ENCODE measurements at places on chromosomes 11 and 22.

DNA sequence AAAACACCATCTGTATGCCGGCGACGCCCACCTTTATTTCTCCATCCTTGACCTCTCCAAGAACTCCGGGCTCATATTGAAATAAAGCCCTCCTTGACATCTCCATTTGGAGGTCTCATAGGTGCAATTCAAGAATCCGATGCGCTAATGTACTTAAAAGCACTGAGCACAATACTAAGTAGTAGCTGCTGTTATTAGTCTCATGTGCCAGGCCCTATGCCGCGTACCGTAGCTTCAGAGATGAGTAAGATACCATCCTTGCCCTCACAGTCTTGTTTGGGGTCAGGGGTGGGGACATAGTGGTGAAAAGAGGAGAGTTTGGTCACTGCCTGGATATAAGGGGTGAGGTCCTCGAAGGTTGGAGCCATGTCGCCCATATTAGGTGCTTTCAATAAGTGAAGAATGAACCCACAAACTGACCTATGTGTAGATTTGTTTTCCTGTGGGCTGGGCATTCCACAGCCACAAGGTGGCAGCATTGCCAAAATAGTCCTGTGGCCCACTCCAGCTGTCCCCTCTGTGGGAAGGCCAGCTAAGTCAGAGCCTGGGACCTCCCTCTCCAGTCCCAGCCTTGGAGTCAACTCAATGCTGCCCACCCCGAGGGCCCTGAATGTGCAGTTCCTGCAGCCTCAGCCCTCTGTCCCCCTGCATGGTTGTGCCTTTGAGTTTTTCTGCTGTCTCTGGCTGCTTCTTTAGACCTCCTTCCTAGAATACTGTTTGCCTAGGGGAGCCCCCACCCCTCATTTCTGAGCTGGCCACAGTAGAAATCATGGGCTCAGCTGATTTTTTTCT is 6.5 kb downstream of the DCPS start:
- peak; percentile 84 for DNase-seq

GRCh38 chr22:48369789-48370507 is 1457.7 kb downstream of the BRD1 start:
- no peak for DNase-seq

GRCh38 chr11:134536219-134536618 is 124.2 kb upstream of the B3GAT1 start:
- DNase-seq, result no peak

GRCh38 chr11:70900540-70900939 is 351.8 kb downstream of the SHANK2 start:
- no peak for DNase-seq

- DNase-seq, result peak; percentile 56
These were observed 91.2 kb downstream of the TEAD1 start for GRCh38 chr11:12765428-12765827.

DNA sequence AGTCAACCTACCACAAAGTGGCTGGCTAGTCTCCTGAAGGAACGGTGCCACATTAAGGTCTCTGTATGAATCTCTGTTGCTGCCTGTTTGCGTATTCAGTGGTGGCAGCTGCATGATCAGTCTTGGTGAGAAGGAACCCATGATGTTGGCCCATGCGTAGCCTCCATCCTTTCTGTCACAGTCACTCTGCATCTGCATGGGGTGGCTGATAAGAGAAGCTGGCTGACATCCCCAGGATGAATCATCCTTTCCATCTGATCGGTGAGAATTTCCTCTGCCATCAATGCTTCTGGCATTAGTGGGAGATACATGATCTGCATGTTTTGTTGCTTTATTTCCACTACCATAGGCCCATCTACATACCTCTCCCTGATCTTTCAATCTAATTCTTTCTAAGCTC is 199.0 kb upstream of the NECTIN1 start:
- DNase-seq, result no peak

DNA sequence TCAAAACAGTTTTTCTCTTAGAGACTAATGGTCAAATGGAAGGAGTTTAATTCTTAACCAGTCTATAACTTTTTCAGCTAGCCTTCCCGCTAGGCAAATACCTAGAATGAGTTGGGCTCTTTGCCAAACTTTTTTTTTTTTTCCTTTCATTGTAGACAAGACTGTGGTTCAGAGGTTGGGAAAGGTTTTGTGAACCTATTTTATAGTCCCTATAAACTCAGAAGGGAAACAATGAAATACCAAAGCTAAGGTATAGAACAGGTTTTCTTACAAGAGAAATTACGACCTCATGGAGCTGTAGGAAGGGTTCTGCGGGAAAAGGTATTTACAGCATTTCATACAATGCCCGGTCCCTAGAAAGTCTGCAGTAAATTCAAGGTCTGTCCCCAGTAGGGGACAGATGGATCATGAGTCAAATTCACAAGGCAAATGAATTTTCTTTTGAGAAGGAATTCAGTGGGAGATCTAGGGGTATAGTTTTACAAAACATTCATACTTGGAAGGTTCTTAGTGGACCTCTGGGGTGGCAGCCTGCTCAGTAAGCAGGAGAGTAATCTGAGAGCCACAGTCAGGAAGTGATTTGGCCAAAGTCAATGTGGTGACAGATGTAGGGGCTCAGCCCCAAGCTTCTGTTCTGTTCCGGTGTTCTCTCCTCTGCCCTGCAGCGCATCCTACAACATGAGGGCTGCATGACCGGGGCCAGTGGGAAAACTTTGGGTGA is 146.8 kb downstream of the DBX1 start:
- DNase-seq, result no peak

DNA sequence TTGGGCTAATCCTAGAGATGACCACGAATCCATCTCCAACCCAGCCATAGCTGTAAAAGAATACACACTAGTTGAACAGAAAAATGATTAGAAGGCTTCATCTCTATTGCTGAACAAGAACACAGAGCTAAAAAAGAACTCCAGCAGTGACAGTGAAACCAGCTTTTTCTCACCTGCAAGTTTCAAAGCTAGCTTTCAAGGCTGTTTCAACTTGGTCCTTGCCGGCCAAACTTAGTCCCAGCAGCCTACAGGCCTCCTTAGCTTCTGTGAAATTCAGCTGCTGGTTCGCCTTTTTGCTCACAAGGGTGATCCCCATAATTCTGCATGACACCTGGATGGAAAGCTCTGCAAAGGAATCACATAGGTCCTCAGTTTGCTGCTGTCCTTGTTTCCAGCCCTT is 4.4 kb downstream of the LYVE1 start:
- DNase-seq, result no peak

GRCh38 chr22:21009638-21010425 is 5.1 kb upstream of the P2RX6 start:
- no peak for DNase-seq

DNA sequence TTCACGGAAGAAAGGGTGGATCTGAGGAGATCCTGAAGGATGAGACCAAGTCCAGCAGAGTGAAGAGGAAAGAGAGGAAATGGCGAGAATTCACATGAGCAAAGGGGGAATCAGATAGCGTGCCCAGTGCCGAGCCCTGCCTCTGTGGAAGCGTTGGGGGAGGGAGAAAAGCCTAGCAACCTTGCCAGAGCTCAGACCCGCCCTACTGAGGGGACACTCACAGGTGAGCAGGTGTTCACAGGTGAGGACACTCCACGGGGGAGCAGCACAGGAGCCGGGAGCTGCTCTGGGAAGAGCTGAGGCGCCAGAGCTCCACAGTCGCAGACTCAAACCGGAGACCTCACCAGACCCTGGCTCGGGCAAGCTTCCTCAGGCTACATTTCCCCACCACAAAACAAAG is 56.2 kb downstream of the MICAL3 start:
- DNase-seq, result no peak

GRCh38 chr11:75301601-75302345 is 49.7 kb downstream of the ARRB1 start:
- DNase-seq, result no peak

DNA sequence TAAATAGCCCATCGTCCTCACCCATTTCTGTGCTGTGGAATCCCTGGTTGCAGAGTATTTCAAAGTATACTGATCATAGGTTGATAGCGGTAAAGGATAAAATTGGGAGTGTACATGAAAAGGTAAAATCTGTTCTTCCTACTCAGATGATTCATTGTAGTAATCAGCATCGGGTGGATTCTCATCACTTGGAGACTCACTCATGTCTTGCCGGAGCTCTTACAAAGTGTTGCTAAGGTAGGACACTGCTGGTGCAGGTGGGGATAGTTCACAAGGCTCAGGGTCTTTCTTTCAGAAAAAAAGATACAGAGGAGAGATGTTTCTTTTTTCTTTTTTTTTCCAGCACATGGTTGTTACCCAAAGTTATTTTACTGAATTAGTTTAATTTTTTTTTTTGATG is 84.8 kb downstream of the MTNR1B start:
- no peak for DNase-seq

DNA sequence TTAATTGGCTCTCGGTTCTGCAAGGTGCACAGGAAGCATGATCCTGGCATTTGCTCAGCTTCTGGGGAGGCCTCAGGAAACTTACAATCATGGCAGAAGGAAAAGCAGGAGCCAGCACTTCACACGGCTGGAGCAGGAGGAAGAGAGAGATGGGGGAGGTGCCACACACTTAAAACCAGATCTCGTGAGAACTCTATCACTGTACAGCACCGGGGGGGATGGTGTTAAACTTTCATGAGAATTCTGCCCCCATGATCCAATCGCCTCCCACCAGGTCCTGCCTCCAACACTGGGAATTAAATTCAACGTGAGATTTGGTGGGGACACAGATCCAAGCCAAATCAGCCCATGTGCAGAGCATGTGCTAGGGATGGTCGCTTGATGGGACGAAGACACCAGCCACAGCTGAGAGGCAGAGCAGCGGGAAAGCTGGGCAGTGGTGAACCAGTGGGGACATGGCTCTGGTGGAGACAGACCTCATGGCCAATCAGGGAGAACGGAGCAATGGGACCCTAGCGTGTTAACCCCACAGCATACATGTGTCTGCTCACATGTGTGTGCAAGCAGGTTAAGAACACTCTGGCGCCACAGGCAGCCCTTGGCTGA is 6.2 kb downstream of the TANGO2 start:
- no peak for DNase-seq
